Bladder microvascular endothelial cell (primary cell): ENCODE measurements at places on chromosomes 3 and 15. TPM values are rescaled to one million over a fixed set of nuclear protein-coding genes. Genes with fewer than 3 reads are reported as not detected.

Gene SKOR1
- under 0.01 TPM in 1 of 2 replicates, not detected in the other for total RNA-seq

Gene GPR171
- total RNA-seq = not detected in 2 replicates

Gene XIRP1
- not detected in 2 replicates for total RNA-seq

Gene GNAT1
- not detected in 2 replicates for total RNA-seq

Gene CRTC3
- 6.3 and 17.9 TPM in 2 replicates for total RNA-seq

Gene NUDT16
- total RNA-seq = 10.2 and 13.1 TPM in 2 replicates

Gene MYH15
- total RNA-seq = under 0.01 and 0.06 TPM in 2 replicates

Gene P2RY13
- total RNA-seq = not detected in 2 replicates

Gene TSPAN3
- 104 and 270 TPM in 2 replicates for total RNA-seq

Gene ZPLD1
- total RNA-seq = not detected in 2 replicates

Gene APOD
- total RNA-seq = 8.9 and 77.2 TPM in 2 replicates

Gene CHST2
- total RNA-seq = 3.4 and 4.8 TPM in 2 replicates

Gene TJP1
- total RNA-seq = 67.2 and 149 TPM in 2 replicates

Gene ITPR1
- 24.3 and 58.8 TPM in 2 replicates for total RNA-seq

Gene KLHL40
- not detected in 2 replicates for total RNA-seq

Gene PLSCR4
- 40.0 and 693 TPM in 2 replicates for total RNA-seq

Gene MESP1
- total RNA-seq = 0.16 and 0.31 TPM in 2 replicates

Gene GABRG3
- total RNA-seq = not detected in 2 replicates

Gene SNRPA1
- 12.1 and 19.9 TPM in 2 replicates for total RNA-seq

Gene ACY1
- 13.0 and 15.2 TPM in 2 replicates for total RNA-seq

Gene SLC9A9
- 0.81 and 3.9 TPM in 2 replicates for total RNA-seq

Gene UBA7
- 42.7 and 44.2 TPM in 2 replicates for total RNA-seq

Gene HHATL
- not detected in 2 replicates for total RNA-seq

Gene SLC12A1
- total RNA-seq = not detected in 2 replicates

Gene ROPN1B
- not detected in 2 replicates for total RNA-seq

Gene PP2D1
- not detected in 2 replicates for total RNA-seq

Gene MANF
- total RNA-seq = 89.7 and 167 TPM in 2 replicates

Gene CHDH
- total RNA-seq = under 0.01 and 1.2 TPM in 2 replicates

Gene MYO5A
- 58.1 and 70.1 TPM in 2 replicates for total RNA-seq

Gene SLC25A20
- total RNA-seq = 19.3 and 31.0 TPM in 2 replicates

Gene EFCC1
- total RNA-seq = 1.5 and 3.3 TPM in 2 replicates

Gene GOLGA6D
- under 0.01 TPM in 1 of 2 replicates, not detected in the other for total RNA-seq

Gene C3orf85
- total RNA-seq = not detected in 2 replicates

Gene IL5RA
- total RNA-seq = not detected in 2 replicates

Gene KBTBD8
- total RNA-seq = 2.1 and 3.0 TPM in 2 replicates

Gene DISP2
- total RNA-seq = under 0.01 and 0.38 TPM in 2 replicates

Gene MITF
- total RNA-seq = 0.49 and 3.8 TPM in 2 replicates

Gene CCDC13
- 0.57 TPM in 1 of 2 replicates, not detected in the other for total RNA-seq

Gene RHOV
- total RNA-seq = not detected in 2 replicates

Gene UROC1
- total RNA-seq = not detected in 2 replicates

Gene SLC22A13
- total RNA-seq = 0.16 and 0.76 TPM in 2 replicates

Gene ATP8B4
- total RNA-seq = 2.8 TPM in 1 of 2 replicates, not detected in the other

Gene DPPA2
- total RNA-seq = not detected in 2 replicates

Gene CELF6
- 0.06 TPM in 1 of 2 replicates, not detected in the other for total RNA-seq

Gene TGM5
- total RNA-seq = not detected in 2 replicates

Gene PRSS50
- total RNA-seq = not detected in 2 replicates
